ENCODE measurements at places on chromosomes 7 and 10.

DNA sequence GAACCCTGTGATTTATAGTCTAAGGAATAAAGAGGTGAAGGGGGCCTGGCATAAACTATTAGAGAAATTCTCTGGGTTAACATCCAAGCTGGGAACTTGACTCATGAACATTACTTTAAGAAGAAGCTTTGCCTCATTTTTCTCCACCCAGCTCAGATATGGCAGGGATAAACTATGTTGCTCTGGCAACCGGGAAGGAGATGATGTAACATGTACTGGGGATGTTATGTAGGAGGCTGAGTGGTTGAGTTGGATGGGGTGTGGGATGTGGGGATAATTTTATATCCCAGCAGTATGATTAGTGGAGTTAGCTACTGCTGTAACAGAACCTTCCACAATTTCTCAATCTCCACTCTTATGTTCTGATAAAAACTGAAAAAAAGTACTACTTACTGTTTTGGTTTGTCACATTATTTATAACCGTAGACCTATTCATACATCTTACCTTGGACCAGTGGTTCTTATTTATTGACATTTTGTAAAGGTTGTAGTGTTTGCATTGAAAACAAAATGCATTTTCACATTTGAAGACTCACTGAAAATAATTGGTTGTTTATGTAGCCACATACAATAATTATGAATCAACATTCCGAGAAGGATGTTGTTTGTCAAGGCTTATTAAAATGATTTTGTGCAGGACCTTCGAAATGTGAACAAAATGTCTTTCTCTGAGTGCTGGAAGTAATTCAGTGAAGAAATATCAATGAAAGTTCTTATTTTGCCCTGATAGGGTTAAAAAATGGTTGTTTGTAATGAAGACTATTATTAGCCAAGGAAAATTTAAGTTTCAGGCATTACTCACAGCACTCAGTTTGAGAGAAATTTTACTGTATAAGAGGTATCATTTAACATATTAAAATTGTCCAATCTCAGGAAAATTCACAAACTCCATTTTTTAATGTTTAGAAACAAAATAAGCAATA is 1.3 kb downstream of the OR2F2 start:
- DNase-seq, result no peak

- no peak for DNase-seq
Measured at GRCh38 chr10:24428410-24428782, 219.5 kb downstream of the KIAA1217 start.

DNA sequence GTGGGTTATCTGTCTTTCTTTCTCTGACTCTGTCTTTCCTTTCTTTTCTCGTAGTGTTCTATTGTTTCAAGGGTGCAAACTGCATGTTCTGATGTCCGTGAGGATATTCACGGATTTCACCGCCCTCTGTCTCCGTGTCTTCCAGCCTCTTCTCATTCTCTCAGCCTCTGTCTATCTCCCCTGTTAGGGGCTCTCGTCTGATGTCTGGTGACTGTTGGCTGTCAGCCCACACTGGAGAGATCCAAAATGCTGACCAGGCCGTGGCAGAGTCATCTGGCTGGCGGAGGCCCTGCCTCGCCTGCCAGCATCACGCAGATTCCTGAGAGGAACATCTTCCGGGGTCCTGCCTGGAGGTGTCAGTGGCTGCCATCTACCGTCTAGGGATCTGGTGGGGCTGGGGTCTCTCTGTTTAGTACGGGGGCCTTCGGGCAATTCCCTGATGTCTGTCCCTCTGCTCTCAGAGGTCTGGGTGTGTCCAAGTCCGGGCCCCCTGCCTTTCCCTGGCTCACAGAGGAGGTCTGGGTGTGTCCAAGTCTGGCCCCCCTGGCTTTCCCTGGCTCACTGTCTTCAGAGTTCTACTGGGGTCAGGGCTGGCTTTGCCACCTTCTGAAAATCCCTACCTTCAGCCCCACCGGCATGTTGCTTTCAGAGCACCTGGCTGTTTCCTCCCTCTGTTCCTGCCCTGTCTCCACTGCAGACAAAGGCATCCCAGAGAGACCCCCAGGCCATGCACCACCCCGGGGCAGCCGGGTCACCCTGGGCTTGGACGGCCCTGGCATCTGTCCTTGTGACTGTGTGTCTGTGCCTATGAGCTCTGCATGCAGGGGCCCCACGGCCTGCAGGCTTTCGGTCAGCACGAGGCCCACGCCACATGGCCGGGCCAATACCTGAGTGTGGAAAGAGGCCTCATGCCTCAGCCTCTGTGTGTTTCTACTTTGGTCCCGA is 14.0 kb upstream of the SCART1 start:
- no peak for DNase-seq

- DNase-seq, result no peak
Measured at GRCh38 chr7:2807845-2808772, 36.0 kb downstream of the GNA12 start.

- DNase-seq, result no peak
Measured at GRCh38 chr7:157544226-157544625, 207.4 kb downstream of the DNAJB6 start.

GRCh38 chr7:28815369-28815927 is 142.7 kb downstream of the TRIL start:
- no peak for DNase-seq

DNA sequence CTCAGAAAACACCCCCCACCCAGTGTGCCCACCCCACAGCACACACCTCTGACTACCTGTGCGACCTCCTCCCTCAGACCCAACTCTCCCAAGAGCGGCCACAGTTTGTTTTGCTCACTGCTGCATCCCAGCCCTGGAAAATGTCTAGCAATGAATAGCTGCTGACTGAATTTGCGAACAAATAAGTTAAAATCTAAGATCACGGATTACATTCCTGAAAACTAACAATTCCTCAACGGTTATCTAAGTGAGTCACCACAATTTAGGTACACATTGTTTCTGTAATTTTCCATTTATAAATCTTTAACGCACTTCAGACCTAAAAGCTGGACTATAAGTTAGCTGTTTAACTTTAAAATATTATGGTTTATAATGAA is 235.2 kb downstream of the ZMYND11 start:
- DNase-seq, result no peak

DNA sequence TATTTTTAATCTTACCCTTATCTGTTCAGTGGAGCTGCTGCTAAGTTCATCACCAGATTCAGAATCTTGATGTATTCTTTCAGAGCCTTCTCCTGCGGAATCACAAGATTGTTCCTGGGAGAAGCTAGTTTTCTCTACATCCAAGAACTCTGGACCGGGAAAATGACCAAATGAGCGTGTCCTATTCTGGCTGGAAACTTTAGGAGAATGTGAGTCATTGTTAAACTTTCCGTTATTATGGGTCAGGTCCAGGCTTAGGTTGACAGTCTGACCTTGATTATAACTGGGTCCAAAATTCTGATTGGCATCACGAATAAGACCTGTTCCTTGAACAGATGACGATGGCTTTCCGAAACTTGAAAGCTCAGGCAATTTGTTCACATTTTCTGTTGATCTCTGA is 20.5 kb downstream of the ARHGAP12 start:
- DNase-seq, result no peak

GRCh38 chr7:37201876-37202198 is 246.8 kb downstream of the ELMO1 start:
- DNase-seq, result no peak

- no peak for DNase-seq
Measured at GRCh38 chr7:11373546-11374142, 400.0 kb downstream of the PHF14 start.

DNA sequence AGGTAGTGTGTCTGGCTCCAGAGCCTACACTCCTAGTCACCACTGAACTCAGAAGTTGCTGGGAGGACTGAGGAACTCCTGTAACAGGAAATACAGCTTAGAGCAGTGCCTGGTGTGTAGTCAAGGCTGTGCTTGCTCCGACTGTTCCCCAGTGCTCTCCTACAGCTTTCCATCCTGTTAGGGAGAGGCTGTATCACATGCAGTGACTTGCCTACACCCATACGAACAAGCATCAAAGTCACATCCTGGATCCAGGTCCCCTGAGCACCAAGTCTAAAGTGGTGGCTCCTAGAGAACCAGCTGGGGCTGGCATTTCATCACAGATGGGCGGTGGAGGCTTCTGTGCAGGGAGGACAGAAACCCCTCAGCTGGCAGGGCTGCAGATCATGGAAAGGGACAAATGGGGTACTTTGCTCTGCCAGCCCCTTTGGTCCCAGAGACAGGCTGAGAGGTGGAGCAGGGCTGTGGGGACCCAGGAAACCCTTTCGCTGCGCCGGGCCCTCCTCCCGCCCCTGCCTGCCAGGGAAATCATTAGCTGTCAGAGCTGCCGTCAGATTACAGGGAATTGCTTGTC is 7.7 kb downstream of the ASB10 start:
- DNase-seq, result no peak

DNA sequence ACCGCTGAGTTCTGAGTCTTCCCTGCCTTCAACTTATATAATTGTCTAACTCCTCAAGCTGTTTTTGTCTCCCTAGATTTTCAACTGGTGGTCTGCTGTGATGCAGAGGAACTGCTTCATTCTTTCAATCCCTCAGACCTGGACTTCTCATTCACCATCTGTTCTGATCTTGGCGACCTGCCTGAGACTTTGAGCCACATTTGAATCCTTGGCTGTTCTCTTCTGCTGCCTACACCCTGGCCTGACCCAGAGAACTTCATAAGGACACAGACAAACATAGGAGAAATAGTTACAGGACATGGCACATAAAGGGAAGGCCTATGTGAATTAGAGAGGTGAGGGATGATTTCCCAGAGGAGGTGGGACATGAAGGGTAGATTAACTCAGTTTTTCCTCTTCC is 326.7 kb downstream of the PTEN start:
- DNase-seq, result no peak

DNA sequence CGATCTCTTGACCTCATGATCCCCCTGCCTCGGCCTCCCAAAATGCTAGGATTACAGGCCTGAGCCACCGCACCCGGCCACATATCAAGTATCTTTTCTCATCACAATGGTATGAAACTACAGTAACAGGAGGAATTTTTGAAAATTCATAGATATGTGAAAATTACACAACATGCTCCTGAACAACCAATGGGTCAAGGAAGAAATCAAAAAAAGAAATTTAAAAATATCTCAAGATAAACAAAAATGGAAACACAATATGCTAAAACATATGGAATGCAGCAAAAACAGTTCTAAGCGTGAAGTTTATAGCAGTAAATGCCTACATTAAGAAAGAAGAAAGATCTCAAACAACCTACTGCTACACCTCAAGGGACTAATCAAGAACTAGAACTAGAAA is 59.8 kb upstream of the ADAM12 start:
- DNase-seq, result no peak

DNA sequence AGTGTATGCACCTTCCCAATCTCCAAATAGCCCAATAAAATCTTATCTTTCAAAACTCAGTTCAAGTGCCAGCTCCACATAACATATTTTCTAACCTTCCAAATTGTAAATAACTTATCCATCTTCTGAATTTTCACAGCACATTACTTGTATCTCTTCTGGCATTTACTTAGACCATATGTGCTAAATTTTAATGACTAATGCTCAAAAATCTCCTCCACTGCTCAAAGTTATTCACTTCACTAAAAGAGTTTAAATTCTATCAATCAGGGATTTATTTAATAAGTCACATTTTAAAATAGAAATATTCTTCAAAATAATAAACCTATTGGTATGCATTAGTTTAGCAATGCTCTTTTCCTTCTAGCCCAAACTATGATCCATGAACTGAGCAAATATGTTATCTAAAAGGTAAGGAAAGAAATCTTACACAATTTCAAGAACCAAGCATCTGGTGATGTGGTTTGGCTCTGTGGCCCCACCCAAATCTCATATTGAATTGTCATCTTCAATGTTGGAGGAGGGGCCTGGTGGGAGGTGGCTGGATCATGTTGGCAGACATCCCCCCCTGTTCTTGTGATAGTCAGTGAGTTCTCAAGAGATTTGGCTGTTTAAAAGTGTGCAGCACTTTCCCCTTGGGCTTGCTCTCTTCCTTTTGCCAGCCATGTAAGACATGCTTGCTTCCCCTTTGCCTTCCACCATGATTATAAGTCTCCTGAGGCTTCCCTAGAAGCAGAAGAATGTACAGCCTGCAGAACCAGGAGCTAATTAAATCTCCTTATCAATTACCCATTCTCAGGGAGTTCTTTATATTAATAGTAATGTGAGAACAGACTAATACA is 28.1 kb upstream of the GPR22 start:
- DNase-seq, result no peak

- no peak for DNase-seq
Measured at GRCh38 chr7:21029006-21029405, 242.3 kb upstream of the SP8 start.

DNA sequence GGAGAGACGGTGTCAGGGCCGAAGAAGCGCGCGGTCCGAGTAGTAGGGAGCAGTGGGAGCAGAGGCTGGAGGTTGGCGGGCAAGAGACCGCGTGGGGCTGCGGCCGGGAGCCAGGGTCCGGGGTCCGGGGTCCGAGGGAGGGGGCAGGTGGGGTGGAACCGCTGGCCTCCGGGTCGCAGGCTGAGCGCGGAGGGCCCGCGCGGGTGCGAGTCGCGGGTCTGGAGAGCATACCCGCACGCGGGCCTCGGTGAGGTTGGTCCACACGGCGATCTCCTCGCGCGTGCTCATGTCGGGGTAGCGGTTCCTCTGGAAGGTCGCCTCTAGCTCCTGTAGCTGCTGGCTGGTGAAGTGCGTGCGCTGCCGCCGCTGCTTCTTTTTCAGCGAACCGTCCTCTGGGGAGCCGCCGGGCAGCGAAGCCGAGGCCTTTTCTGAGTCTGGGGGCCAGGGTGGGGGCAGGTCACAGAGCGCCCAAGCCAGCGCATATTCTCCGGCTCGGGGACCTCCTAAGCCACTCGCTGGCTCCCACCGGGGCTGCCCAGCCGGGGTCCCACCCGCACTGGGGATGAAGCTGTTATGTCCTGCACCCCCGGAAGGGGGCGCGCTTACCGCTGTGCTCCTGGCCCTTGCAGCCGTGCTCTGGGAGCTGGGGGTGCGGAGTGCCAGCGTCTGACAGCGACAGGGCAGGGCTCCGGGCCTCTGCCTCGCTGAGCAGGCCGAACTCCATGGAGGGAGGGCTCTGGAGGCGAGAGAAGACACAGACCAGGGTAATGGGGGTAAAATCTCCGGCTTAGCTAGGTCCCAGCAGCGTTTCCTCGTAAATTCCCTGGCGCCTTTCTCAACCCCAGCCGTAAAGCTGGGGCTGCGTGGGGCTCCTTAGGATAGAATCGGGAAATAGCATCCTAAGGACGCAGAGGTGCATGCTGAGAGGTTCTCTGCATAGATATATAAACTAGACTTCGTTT is 5.5 kb downstream of the ELOVL3 start:
- DNase-seq, result peak; percentile 88

- DNase-seq, result no peak
Measured at GRCh38 chr7:119545118-119545517, 727.9 kb upstream of the KCND2 start.

DNA sequence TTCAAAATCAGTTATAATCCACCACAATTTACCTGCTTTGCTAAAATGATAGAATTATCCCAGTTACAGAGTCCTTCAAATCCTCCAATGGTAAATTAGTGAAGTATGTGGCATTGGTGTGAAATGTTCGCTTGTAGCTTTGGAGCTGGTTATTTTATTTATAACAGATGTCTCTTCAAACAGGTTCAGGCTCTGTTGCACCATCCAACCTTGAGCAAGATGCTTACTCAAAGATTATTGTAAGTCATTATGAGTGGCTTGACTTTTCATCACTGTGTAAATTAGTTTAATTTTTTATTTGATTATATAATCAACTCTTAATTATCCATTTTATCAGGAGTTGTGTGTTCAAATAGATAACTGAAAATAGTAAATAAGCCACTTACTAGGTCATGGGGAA is 99.4 kb downstream of the BTRC start:
- DNase-seq, result no peak
